B cell (primary cell): ENCODE measurements at places on chromosomes 6 and 20.

- DNase-seq = peak; percentile 7
Observed at GRCh38 chr6:154510144-154510905, at the start of gene CNKSR3. TSS of gene CNKSR3 (minus strand) at chr6:154510685. CDS start at chr6:154510114, 571 bp downstream.

- peak; percentile 12 for DNase-seq
Observed at GRCh38 chr6:117264692-117265409, 507 bp upstream of the VGLL2 start.

DNA sequence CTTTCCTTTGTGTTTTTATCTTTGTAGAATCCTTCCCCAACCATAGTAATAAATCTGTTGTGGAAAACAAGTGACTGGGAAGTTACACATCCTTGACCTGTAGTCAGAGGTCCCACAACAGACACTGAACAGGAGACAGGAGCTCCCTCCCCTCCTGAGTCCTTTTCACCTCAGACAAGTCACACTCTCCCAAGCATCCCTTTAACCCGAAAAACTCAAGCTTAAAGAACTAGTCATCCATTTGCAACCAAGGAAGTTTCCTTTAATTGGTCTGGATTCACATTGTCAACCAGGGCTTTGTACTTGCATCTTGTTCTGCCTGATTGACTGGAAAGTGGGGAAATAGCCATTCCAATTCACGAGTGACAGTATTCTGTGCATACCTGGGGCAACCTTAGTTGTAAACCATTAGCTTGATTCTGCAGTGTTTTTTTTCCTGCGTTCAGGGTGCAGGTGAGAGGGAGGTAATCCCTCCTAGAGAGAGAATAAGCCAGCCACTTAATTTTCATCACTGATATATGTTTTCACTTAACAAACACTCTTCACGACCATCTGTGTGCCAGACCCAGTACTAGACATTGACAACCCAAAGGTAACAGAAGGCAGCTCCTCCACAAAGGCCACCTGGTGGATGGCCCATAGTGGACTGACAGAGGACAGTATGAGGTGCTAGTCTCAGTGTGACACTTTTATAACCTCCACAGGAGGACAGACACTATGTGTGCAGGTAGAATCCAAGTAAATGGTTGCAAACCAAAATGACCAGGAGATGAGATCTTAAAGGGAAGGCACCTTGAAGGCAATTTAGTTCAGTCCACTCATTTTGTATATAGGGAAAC lies 112.4 kb downstream of the SLX4IP start:
- no peak for DNase-seq

DNA sequence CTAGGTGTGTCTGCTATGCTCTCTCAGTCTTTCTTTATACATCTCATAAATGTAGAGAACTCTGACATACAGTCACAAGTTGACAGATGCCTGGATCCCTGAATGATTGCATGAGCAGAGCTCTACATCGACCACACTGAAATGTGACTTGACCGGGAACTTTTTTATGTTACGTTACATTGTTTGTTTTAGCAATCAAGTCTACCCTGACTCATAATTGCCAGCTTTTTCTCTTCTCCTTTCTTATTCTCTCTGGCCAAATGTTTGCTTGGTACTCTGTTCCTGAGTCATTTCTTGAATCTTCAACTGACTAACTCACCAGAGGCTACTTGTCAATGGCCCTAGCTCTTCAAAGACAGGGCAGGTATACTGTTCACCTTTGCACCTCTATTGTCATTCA lies 213.6 kb upstream of the DTNBP1 start:
- no peak for DNase-seq

DNA sequence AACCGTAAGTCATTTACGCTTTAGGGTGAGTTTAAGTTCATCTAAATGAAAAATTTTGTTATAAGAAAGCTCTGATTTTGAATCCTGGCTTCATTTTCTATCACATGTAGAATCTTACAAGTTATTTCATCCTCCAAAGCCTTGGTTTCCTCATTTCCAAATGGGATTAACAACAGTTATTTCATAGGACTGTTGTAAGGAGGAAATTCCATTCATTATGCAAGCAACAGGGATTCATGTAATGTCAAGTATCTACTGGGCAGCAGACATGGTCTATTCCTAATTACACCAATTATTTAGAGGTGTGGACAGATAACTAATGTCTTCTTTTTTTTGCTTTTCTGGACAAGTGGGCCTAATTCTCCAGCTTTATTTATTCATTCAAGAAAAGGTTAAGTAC lies 154.0 kb downstream of the PDSS2 start:
- no peak for DNase-seq

GRCh38 chr20:58306421-58307261 lies 2.9 kb upstream of the RAB22A start:
- peak; percentile 97 for DNase-seq

DNA sequence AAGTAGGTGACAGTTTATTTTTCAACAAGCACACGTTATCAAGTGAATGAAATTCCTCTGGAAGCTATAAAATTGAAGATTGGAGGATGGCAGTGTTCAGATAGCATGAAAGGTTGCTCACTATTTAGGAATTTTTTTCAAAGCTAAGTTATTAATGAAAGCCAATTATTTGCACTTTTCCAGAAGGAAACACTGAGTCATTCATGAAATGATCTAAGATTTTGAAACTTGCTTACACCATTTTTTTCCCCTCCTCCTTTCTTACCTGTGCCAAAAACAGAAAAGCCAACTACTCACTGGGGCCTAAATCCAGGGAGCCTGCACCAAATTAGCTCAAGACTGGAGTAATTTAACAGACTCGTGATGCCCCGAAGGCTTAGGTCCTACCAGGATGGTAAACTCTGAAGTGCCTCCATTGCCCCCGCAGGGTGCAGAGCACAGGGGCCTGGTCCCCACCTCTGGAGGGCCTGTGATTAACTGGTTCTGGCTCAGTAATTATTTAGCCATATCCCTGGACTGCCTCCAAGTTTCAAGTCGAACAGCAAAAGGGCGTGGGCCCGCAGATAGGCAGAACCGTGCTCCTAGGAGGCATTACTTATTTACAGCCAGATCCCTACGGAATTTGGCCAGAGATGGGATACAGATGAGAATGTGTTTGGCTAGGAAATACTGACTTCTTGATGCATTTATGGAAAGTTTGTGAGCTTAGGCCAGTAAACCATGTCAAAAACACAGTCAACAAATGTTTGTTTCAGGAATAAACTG lies 28.0 kb upstream of the ZNF217 start:
- peak; percentile 39 for DNase-seq
